ENCODE measurements at places on chromosomes 12 and 14.

- DNase-seq: peak; percentile 49
Measured at GRCh38 chr12:94560431-94561221, 89.7 kb downstream of the TMCC3 start.

DNA sequence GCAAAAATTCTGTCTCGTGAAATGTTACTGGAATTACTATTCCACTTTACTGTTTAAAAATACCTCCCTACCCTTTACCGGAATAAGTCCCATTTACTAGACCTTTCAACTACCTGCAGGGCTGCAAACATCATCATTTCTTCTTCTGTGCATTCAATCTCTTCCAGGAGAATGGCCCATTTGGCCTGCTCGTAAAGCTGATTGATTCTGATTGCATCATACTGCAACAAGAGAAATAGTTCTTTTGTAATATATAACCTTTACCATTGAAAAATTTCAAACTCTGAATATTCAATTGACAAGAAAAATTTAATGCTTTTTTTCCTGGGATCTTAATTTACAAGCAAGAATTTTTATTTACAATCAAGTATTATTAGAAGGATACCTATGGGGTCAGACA, 72.4 kb downstream of the FERMT2 start:
- DNase-seq: peak; percentile 60

DNA sequence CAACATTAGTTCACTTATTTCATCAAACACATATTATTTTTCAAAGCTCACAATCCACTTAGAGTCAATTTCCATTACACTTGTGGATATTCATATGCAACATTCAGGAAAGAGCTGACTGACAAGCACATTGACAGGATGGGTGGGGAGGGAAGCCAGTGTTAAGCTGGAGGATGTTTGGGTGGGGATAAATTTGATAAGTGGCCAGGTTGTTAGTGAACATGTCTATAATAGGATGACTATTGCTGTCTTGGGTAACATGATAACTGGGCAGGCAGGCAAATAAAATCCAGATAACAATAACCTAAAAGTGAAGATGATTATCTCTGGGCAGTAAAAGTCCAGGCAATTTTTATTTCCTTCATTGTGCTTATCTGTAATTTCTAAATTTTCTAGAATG, 73.8 kb upstream of the OSBPL8 start:
- DNase-seq: no peak

DNA sequence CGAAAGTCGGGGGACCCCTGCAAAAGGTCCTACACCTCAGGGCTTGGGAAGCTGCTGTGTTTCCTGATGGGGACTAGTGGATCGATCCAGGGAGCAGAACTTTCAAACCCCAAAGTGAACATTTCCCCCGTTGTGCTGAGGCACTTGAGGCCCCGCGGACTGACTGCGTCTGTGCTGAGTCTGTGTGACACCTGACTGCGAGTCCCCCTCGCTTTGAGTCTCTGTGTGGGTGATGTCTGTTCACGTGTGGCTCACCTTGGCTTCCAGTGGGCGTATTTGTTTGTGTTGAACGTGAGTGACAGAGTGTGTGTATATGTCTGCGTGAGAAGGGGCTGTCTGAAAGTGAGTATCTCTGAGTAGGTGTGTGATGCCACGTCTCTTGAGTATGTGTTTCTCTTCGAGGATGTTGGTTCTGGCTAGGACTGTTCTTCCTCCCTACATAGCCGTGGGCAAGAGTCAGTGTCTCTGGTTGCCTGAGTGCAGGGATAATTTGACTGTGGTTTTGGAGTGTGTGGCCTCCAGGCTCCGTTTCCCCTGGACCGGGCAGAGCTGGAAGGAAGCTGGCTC, 1.3 kb downstream of the TEAD4 start:
- DNase-seq: peak; percentile 28

GRCh38 chr12:51921017-51921725, 13.9 kb downstream of the ACVRL1 start:
- DNase-seq: no peak

DNA sequence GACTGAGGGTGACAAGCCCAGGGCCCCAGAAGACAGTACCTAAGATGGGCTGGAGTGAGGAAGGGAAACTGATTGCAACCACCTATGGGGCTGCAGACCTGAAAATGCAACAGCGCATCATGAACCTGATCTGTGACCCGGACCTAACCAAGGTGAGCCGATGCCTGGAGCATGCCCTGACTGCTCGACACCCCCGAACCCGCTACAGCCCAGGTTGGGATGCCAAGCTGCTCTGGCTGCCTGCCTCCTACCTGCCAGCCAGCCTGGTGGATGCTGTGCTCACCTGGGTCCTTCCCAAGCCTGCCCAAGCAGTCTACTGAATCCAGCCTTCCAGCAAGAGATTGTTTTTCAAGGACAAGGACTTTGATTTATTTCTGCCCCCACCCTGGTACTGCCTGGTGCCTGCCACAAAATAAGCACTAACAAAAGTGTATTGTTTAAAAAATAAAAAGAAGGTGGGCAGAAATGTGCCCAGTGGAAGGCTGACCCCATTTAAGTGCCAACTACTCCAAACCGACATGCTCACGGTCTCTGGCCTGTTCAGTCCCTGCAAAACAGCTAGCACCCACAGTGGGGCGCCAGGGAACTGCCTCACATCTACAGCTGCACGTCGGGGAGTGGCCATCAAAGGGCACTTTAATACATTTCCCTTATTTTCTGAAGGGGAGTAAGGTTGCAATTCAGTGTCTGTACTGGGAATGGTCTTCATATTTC, 4.2 kb downstream of the RDH5 start:
- DNase-seq: peak; percentile 78
